ENCODE measurements at places on chromosomes 5 and 9.

- no peak for DNase-seq
Observed at GRCh38 chr5:61381968-61382367, 49.9 kb downstream of the ZSWIM6 start.

DNA sequence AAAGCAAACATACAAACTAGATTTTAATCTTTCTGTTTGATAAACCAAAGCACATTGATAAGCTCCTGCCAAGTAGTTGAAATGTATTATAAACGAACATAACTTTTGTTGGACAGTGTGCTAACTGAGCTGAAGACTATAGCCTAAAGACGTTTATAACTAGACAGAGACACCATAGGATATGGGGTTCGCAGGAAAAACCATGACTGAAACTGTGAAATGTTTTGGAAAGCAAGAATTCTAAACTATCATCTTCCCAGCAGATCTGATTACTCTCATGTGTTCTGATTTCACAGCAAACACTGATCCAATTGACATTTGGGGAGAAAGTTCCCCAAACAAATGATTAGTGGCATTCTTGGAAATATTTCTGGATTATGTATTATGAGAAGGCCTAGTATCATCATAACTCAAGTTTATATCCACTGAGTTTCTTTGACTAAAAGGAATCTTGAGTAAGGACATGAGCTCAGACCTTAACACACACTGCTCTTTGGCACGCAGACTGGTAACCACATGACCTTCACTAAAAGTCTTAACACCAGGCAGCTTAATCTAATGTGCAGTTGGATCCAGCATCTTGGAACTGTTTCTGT, 375.2 kb downstream of the ZNF608 start:
- DNase-seq: no peak

DNA sequence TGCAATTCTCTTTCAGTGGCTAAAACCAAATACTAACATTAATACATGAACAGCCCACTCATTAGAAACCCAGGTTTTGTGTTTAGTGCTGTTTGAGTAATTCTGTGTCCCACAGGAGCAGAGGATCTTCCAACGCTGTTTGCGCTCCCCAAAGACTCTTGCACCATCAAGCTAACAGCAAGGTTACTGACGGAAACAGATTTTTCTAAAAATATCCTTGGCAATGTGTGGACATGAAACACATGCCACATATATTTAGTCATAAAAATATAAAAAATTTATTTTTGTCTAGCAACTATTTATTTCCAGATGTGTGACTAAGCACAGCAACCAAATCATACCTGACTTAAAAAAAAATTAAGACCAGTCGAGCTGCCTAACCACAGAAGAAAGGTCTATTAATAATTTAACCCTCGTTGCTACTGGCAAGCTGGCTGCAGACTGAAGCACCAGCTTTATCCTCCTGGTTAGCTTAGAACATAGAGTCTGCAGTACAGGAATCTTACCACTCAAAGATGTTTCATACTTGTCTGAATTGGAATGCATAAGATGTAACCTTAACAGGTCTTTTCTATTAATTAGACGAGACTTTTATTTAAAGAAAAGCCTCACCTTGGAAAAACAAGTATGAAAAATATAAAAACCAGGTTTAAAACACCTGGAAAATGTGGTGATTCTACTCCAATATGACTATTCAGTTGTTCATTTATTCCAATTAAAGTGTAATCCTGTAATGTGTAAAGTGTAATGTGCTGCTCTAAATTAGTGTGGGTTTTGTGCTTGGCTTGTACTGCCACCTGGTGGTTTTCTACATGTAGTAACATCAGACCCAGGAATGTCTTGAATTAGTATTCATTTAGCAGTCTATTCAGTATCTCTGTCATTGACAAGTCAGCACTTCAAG, 272.5 kb downstream of the EPB41L4A start:
- peak; percentile 75 for DNase-seq

- DNase-seq: no peak
Observed at GRCh38 chr9:121604242-121604641, 47.2 kb upstream of the DAB2IP start.

GRCh38 chr5:136192526-136193321, at the start of gene SMIM32:
Gene SMIM32 (minus strand): TSS chr5:136193162. CDS start chr5:136192524, 638 bp downstream.
- DNase-seq: no peak
